Stimulated activated CD4-positive, alpha-beta T cell treated with anti-CD3 and anti-CD28 coated beads, TNF-alpha, amount 100 ng/mL, for 1 hour (primary cell): ENCODE measurements at places on chromosomes 12 and 14.

DNA sequence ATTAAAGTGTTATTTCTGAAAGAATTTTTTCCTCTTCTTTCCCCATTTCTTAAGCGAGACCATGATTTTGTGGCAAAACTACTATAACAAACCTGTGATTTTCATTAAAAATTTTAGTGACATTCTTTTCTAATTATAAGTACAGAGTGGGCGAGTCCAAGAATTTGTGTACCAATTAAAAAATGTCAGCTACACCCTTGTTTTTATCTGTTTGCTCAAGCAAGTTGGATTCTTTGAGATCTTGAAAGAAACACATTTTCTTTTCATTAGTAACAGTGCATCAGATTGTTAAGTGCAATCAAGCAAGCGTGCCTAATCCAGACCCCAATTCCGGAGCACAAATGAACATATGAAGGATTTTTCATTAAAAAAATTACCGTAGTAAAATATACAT lies 338.8 kb upstream of the DDHD1 start:
- DNase-seq = no peak

DNA sequence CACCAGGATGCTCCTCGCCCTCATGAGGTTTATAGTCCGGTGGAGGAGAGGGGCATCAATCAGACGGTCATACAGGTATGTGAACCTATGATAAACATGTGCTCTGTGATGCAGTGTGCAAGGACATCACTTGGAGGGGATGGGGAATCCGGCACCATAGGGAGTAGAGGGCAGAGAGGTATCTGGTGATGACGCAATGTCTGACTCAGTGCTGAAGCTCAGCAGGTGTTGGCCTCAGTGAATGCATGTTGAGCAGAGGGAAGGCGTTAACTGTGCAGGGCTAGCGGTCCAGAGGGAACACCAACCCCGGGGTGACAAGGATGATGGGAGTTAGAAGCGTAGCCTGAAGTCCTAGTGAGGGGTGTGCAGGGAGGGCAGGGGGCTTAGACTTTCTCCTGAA lies 200.9 kb downstream of the TMEM132C start:
- DNase-seq = no peak

DNA sequence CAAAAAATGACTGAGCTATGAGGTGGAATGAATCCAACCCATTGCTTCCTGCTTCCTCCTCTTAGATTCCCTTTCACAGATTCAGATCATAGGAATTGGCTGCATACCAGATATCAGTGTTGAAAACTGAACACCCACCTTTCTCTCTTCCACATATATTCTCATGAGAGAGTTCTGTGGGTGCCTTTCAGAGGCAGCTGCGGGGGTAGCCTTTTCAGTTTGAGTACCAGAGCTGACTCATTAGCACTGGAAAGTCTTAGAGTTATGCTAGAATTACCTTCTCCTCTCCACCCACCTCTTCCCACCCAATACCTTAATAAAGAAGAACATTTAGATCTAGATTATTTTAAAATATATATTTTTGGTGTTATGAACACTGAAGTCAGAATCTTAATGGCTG lies 495.4 kb upstream of the SEL1L start:
- DNase-seq = no peak

- no peak for DNase-seq
These were observed 73.6 kb upstream of the PPP2R5C start for GRCh38 chr14:101687756-101688546.

DNA sequence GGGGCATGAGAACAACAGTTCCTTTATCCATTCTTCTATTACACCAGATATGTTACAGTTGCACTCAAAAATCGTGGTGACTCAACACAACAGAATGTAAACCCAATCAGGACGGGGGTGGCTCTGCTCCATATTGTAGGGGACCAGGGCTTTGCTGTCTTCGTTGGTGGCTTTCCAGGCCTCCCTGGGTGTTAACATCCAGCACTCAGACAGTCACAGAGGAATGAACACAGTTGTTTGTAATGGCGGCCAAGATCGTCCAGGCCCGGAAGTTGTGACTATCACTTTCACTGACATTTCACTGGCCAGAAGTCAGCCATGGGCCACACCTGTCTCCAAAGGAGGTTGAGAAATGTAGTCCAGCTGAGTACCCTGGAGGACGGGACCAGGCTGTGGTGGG lies 204.1 kb downstream of the CACNA1C start:
- no peak for DNase-seq

DNA sequence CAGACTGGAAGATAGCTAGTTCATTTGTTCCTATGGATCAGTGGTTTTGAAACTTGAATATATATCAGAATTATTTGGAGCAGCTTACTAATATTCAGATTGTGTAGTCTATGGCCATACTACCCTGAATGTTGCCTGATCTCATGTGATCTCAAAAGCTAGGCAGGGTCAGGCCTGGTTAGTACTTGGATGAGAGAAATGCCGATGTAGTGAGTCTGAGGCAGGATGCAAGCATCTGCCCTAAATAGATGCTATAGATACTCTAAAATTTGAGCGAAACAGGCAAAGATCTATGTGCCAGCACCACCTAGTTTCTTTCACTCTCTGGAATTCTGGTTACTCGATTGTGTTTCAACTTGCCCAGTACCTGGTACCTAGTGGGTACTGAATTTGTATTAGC lies 40.9 kb downstream of the FRMD6 start:
- DNase-seq = no peak

DNA sequence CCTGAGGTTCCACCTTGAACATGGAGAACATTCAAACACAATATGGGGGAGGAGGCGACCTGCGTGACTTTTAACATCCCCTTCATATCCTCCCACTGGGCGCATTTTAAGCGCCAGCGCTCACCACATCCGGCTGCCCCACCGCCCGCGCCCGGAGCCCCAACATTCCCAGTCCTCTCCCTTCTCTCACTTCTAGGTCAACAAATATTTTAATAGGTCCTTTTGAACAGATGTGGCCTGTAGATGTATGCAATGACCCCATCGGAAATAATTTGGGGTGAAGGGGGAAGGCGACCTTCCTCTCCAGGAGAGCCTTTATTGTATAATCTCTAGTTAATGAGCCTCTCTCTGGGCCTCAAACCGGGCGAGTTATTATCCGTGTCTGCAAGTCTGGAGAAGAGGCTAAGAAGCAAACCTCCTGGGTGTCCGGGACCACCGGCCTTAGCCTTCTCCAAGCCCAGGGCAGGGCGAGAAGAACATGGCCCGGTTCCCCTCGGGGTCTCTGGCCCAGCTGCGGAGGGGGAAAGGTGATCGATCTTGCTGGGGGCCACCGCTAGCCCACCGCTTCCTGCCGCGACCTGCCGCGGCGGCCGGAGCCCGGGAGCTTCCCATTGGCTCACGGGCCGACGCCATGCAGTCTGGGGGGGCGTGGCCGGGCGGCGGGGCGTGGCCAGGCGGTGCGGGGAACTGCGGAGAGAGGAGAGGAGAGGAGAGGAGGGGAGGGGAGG lies 83.2 kb upstream of the HMGA2 start:
- peak; percentile 9 for DNase-seq

GRCh38 chr12:88993651-88994050 lies 358.6 kb downstream of the DUSP6 start:
- DNase-seq = no peak

GRCh38 chr14:90213099-90213748 lies 43.1 kb upstream of the PSMC1 start:
- no peak for DNase-seq

GRCh38 chr14:105340821-105341733 lies 26.5 kb downstream of the PACS2 start:
- no peak for DNase-seq

- DNase-seq = no peak
These were observed 206.3 kb upstream of the C14orf180 start for GRCh38 chr14:104373055-104373854.

DNA sequence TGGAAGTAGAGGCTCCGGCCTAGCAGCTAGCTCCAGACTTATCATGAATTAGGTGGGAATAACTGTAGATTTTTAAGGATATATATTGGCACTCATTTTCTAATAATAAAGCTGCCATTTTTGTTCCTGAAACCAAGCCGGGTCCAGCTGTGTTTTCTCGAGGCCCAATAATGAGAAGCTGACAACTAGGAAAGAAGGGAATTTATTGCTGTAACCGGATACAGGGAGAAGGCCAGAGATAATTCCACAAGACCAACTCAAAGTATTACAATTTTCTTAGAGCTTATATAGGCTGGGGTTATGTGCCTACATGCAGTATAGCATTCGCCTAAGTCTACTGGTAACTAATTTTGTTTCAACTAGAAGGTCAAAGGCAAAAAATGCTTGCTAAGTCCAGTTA lies 122.3 kb upstream of the FBXO33 start:
- no peak for DNase-seq

DNA sequence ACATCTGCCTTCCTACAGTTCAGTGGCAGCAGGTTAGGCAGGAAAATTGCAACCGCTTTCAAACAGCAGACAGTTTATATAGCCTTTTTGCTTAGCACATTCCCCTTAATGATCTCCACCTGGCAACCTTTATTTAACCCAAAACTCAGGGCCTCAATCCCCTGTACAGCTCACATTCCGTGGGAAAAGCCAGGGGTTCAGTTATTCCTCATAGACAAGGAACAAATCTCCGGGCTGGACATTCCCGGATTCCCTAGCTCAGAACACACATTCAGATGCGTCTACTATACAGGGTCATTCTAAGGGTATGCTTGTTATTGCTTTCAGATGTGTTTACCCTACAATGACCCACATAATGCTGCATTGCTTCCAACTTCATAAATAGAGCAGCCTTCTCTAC lies 73.8 kb upstream of the DCN start:
- DNase-seq = no peak

DNA sequence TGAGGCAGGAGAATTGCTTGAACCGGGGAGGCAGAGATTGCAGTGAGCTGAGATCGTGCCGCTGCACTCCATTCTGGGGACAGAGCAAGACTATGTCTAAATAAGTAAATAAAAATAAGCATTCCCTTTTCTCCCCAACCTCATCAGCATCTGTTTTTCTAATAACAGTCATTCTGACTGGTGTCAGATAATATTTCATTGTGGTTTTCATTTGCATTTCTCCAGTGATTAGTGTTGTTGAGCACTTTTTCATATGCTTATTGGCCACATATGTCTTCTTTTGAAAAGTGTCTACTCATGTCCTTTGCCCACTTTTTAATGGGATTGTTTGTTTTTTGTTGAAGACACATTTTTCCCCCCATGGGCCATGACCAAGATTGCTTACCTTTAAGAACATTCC lies 243.2 kb downstream of the ADAMTS20 start:
- DNase-seq = no peak

DNA sequence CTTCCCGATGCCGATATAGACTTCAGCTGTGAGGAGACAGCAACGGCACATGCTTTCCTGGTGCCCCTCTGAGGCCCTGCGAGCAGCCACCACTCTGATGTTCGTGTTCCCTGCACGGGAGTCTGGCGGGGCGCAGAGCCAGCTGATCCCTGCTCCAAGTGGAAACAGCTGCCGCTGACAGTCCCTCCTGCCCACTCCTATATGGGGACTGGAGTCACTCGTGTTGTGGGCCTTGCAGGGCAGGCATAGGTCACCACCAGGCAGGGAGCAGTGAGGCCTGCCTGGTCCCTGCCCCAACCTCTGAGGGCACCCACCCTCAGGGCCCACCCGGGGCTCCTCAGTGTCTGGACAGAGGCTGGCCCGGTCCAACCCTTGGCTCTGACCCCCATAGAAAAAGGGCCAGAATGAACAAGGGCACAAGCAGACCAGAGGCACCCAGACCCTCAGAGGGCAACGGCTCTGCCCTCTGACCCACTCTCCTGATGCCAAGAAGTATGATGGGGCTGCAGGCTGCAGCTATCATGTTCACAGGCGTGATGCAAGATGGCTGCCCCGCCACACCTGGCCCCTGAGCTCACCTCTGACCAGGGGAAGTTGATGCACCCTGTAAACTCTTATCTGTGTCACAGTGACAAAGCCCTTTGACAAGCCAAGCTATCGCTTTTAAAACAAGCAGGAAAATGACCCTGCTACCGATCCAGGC lies 181.6 kb downstream of the CALM1 start:
- DNase-seq = no peak

- DNase-seq = no peak
These were observed 1261.2 kb downstream of the TMEM121 start for GRCh38 chr14:106787626-106788025.

- DNase-seq = no peak
These were observed 106.7 kb downstream of the CRADD start for GRCh38 chr12:93783832-93784231.

GRCh38 chr12:57813111-57813970 lies 5.2 kb downstream of the AVIL start:
- no peak for DNase-seq

DNA sequence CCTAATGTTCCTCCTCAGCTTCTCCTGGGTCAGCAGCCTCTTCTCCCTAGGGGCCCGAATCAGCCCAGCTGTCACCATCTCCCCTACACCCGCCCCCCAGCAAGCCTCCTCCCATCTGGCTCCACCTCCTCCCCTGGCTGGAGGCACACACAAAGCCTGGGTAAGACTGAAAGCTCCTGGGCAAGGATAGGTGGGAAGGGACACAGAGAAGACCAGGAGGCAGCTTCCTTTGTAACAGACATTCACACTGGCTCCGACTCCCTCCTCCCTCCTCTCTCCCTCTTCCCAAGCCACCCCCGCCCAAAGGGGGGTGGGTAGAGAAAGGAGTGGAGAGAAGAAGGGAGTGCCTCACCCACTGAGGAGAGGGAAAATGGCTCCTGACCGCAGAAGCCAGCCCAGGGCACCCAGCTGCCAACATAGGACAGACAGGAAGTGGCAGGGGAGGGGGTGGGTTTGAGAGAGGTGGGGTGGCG lies 4.0 kb downstream of the CHD4 start:
- DNase-seq = no peak

DNA sequence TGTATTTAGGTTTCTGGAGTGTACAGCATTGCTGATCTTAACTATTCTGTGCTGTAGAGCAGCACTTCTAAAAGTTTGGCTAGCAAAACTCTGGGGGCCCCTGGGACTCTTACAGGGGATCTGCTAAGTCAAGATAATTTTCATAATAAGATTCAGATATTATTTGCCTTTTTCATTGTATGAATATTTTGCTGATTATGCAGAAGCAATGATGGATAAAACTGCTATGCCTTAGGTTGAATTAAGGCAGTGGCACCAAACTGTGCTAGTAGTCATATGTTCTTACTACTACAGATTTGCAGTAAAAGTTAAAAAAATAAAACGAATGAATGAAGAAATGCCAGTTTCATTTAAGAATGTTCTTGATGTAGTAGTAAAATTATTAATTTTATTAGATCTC lies 160.1 kb downstream of the PDZRN4 start:
- DNase-seq = no peak
